ENCODE measurements at places on chromosomes 16 and 17. TPM values are rescaled to one million over a fixed set of nuclear protein-coding genes. Genes with fewer than 3 reads are reported as not detected.

Gene STH
- not detected for total RNA-seq

Gene TBX21
- total RNA-seq, result not detected

Gene ZNF423
- total RNA-seq, result 1.2 TPM

Gene KRT20
- total RNA-seq, result not detected

Gene USP31
- total RNA-seq, result 4.7 TPM

Gene SLC5A11
- total RNA-seq, result not detected

Gene TBC1D3I
- total RNA-seq, result under 0.01 TPM

Gene DNAAF8
- 0.39 TPM for total RNA-seq

Gene ODAD4
- 1.6 TPM for total RNA-seq

Gene DCTPP1
- 15.4 TPM for total RNA-seq

Gene EPOP
- 6.2 TPM for total RNA-seq

Gene ACSM2A
- total RNA-seq, result not detected

Gene G6PC1
- total RNA-seq, result not detected

Gene ASGR1
- 0.79 TPM for total RNA-seq

Gene MGAT5B
- 2.1 TPM for total RNA-seq

Gene MYH13
- not detected for total RNA-seq

Gene RGS11
- total RNA-seq, result not detected

Gene HOXB2
- total RNA-seq, result 7.8 TPM

Gene MT1X
- total RNA-seq, result 36.9 TPM

Gene EEF2K
- 28.3 TPM for total RNA-seq
